ENCODE measurements at places on chromosomes 16 and 17.

DNA sequence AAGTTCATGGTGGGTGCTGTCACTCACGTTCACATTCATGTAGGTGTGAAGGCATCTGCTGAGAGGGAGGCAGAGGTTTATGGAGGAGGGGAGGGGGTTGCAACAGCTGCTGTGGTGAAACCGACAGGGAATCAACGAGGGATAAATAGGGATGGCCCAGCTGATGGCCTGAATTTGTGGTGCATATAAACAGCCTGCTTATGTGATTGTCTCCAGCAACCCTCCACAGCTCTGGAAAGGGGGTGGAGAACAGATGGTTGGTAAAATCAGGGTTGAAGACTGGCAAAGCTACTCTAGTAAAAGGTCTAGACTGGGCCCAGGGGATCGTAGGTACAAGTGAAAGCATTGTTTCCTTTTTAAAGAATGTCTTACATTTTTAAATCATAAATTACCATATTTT, 53.7 kb downstream of the IQCK start:
- DNase-seq, result no peak

- DNase-seq, result no peak
These were observed 349.6 kb downstream of the HAPSTR1 start for GRCh38 chr16:9441012-9441411.

GRCh38 chr17:7176841-7177190, 2.4 kb downstream of the ASGR1 start:
- no peak for DNase-seq

GRCh38 chr17:80679816-80680215, 135.2 kb downstream of the RPTOR start:
- DNase-seq, result no peak

DNA sequence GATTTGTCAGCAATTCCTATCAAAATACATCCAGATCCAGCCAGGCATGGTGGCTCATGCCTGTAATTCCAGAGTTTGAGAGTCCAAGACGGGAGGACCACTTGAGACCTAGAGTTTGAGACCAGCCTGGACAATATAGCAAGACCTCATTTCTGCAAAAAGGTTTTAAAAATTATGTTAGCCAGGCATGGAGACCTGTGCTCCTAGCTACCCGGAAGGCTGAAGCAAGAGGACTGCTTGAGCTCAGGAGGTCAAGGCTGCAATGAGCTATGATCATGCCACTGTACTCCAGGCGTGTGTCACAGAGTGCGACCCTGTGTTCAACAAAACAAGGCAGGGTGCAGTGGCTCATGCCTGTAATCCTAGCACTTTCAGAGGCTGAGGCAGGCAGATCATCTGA, 215.2 kb downstream of the CPPED1 start:
- no peak for DNase-seq

GRCh38 chr17:39196808-39197291, 619 bp downstream of the CACNB1 start:
- DNase-seq, result no peak

DNA sequence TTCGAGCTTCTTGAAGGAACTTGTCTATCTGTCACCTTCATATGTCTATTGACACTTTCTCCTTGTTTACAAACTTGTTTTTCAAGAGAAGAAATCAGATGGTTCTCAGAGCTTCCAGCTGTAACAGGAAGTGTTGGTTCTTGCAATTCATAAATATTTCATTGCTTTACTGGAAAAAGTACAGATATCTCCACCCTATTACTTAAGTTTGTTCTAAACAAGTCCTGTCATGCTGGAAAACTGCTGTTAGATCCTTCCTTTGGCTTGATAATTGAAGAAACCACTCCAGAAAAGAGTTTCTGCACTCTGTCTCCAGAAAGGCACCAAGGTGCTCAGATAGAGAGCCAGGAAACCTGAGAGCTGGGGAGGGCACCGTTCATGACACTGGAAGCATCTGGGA, 181.6 kb downstream of the DNAH9 start:
- DNase-seq, result no peak

GRCh38 chr16:19213885-19214284, 45.8 kb downstream of the SYT17 start:
- DNase-seq, result no peak

- no peak for DNase-seq
These were observed 10.7 kb upstream of the TMEM92 start for GRCh38 chr17:50263331-50264262.

DNA sequence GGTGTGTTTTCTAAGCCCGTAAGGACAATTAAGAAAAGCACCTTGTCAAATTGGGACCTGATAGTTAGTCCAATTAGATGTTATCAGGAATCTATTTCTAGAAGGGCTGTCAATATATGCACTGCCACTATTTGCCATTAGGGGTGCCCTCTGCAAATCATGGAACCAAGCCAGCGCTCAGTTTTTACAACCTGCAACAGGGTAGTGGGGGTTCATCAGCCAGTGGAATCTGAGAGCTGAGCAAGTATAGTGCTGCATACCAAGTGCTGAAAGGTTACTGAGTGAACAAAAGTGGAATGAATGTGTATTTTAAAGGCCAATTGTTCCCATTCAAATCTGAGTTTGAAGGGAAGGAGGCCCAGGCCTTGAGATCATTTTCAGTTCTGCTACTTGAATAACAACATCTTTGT, 10.4 kb downstream of the PRR11 start:
- DNase-seq, result no peak
